IMR-90 (cell line): ENCODE measurements at places on chromosomes 5 and 9. TPM values are rescaled to one million over a fixed set of nuclear protein-coding genes. Genes with fewer than 3 reads are reported as not detected.
A peak's percentile ranks its signal among the peaks of the same experiment; 100 is the strongest.

Gene CARD19
- 17.4 and 23.3 TPM in 2 replicates for total RNA-seq

- peak; percentile 99 for DNase-seq
- H3K27ac ChIP-seq, result peak overlapping the region; percentile 94
- H3K4me1 ChIP-seq, result peaks cover 41% of the 10 kb centered on the region
- no peaks in the 10 kb centered on the region for H3K36me3 ChIP-seq
- no peaks in the 10 kb centered on the region for H3K27me3 ChIP-seq
Observed at GRCh38 chr5:151696470-151697061, 9.9 kb upstream of the SPARC start.

- H3K36me3 ChIP-seq, result no peaks in the 10 kb centered on the region; the same call in 1 of the 2 replicates
- H3K4me3 ChIP-seq, result no peak overlapping the region
- DNase-seq, result no peak
- no peaks in the 10 kb centered on the region for H3K27me3 ChIP-seq
Observed at GRCh38 chr9:123609844-123610243, 253.8 kb downstream of the CRB2 start.

Gene CDKN2B
- 3.6 and 5.6 TPM in 2 replicates for total RNA-seq

DNA sequence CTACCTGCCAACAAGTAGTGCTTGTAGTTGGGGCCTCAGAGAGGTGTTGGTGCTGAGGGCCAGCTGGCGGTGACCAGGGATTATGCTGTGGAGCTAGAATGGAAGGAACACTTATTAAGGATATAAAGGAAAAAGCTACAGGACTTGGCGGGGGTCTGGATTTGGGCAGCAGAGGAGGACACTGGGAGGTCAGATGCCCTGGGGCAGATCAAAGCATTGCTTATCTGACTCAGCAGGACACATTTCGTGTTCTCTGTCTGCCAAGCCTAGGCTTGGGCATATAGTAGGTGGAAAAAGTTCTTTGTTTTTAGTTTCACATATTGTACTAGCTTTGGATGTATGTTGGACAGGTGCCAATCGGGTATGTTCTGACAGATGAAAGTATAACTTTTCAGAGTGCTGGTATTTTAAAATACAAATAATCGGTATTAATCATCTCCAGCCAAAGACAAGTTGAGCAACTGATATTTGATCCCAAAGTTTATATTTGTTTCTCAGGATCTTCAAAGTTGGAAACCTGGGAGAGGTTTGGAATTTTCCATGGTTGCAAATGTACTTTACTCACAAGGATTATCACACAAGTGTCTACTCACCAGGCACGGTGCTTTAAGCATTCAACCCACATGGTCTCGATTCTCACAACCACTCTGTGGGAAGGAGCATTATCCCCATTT, 69.4 kb downstream of the IQGAP2 start:
- no peaks in the 10 kb centered on the region; the same call in 1 of the 2 replicates for H3K27me3 ChIP-seq
- no peak overlapping the region for H3K4me3 ChIP-seq
- no peak overlapping the region for H3K27ac ChIP-seq
- no peaks in the 10 kb centered on the region for H3K4me1 ChIP-seq
- H3K36me3 ChIP-seq, result no peaks in the 10 kb centered on the region

- no peak overlapping the region for H3K27ac ChIP-seq
- no peaks in the 10 kb centered on the region for H3K36me3 ChIP-seq
- H3K27me3 ChIP-seq, result no peaks in the 10 kb centered on the region
- DNase-seq, result no peak
- no peaks in the 10 kb centered on the region for H3K4me1 ChIP-seq
Observed at GRCh38 chr5:125401724-125402622, 655.5 kb upstream of the ZNF608 start.

Gene DNAJB5
- total RNA-seq, result 11.7 and 14.9 TPM in 2 replicates

Gene IFNA6
- not detected in 2 replicates for total RNA-seq

- H3K4me1 ChIP-seq, result peaks cover 2% of the 10 kb centered on the region; the same call in 1 of the 2 replicates
- no peaks in the 10 kb centered on the region for H3K27me3 ChIP-seq
- H3K27ac ChIP-seq, result peak within 1 kb of the TSS; percentile 89
- peaks cover 36% of the 10 kb centered on the region for H3K36me3 ChIP-seq
- DNase-seq, result peak; percentile 97
- H3K4me3 ChIP-seq, result peak within 1 kb of the TSS; percentile 74
Observed at GRCh38 chr5:40834849-40835787, at the start of gene RPL37. Gene RPL37 (minus strand): TSS chr5:40835222. CDS start chr5:40835185, 37 bp downstream.
